ENCODE measurements at places on chromosomes 2 and 18.

DNA sequence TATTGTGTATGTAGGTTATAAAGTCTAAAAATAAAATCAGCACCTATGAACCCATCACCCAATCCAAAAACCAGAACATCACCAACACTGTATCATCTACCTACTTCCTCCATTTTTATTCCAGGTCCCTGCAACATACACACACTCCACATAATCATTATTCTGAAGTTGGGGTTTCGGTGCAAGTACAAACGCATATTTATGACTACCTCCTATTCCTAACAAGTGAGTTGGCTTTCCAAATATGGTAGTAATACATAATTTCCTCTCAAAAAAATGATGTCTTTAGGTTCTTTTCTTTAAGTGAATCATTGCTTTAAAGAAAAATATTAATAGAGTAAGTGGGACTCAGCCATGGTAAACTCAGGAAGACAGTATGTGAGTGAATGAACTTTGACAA is 3.3 kb downstream of the ACVR1 start:
- no peak for DNase-seq

DNA sequence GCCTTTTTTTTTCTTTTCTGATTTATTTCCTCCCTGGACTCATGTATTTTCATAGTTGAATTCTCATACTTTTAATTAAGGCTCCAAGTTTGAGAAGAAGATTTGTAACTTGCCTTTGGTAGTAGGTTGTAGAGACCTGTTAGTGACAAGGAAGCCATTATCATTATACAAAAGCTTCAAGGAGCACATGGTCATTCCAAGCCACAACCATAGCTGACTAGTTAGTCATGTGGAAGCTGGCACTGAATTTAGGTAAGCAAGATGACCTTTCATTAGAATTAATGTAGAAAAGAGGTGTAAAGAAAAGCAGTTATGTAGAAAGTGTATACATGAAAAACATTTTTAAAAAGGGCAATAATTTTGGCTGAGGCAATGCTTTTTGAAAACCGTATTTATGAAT is 89.7 kb downstream of the LRP1B start:
- no peak for DNase-seq

DNA sequence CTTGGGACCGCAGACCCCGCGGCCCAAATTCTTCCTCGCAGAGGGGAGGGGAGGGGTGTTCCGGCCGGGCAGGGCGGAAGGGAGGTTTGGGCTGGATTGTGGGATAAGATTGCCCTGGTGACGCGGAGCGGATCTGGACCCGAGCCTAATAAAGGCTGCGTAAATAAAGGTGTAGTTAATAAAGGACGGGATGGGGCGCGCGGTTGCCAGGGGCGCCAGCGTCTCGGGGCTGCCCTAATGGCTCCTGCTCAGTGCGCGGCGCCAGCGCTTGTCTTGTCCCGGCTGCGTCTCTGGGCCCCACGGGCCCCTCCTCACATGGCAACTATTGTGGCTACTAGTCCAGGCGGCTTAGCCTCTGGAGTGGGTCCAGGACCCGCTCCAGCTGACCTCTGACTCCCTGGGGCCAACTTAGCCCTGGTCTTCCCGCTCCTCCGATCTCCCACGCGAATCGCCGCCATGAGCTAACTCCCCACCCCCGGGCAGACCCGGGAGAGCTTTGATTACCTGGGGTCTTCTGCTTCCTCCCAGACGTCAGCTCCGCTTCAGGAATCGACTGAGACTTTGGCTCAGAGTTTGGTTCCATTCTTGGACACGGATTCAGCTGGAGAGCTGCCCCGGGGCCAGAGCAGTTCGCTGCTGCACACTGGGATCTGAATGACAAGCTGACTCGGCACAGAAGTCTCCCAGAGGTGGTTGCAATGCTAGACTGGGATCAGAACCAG is 36.5 kb downstream of the SLC25A52 start:
- no peak for DNase-seq

GRCh38 chr2:34848132-34848531 is 1249.0 kb upstream of the FAM98A start:
- no peak for DNase-seq

GRCh38 chr2:64534363-64534762 is 10.2 kb downstream of the AFTPH start:
- DNase-seq = no peak

DNA sequence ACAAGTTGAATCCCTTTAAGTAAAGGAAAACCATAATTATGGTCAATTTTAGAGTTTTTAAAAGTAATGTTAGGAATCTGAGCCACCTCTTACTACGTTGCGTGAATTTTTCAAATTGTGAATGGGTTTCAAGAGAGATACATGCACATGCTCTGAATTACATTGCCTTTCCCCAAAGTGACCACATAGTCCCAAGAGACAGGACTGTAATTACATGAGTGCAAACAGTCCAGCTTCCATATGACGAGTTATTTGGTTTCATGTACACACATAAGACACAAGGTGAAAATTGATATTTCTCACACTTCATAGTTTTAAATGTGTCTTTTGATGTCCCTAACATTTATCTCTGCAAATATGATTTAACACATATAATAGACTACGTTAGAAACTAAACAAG is 850.8 kb downstream of the LRP1B start:
- no peak for DNase-seq

DNA sequence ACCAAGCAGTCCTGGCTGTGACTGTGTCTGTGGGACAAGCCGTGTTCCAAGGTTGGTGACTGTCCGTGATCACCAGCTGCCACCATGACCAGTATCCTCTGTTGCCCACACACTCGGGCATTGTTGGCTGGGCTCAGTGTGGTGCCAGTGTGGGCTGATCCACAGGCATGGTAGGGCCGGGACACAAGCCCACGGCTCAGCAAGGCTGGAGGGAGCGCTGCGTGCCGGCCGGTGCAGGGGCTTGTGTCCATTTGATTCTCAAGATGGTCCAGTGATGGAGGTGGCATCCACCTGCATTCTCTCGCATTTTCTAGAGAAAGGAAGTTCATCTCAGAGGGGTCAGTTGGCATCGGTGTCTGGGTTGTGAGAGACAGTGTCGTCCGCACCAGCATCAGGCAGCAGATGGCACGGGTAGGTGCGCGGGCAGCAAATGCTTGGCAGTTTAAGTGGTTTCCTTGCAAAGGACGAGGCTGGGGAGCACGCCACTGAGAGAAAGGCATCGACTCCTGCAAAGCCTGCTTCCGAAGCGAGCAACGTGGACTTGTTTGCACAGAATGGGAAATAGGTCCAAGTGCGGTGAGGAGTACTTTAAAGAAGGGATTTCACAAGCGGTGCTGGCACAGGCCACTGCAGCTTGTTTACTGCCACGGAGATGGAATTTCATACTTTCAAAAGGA is 20.9 kb downstream of the TWIST2 start:
- DNase-seq = no peak

GRCh38 chr2:176164201-176164600 is 7.1 kb downstream of the HOXD3 start:
- DNase-seq = no peak

GRCh38 chr2:184004289-184004947 is 593.9 kb upstream of the ZNF804A start:
- DNase-seq = no peak

DNA sequence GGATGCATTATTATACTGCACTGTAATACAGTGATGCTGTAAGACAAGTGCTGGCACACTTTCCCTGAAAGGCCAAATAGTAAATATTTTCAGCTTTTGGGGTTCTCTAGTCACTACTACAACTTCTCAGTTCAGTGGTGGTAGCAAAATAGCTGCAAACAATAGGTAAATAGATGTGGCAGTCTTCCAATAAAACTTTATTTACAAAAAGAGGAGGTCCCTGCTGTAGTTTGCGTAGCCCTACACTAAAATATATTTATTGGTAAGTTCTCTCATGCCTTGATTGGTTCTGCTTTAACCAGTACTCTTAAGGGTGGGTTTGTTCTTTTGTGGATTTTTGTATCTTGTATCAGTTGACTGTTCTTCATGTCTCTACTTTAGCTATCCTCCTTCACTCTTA is 7.8 kb downstream of the GLS start:
- no peak for DNase-seq

- no peak for DNase-seq
Measured at GRCh38 chr2:43453179-43454170, 142.4 kb downstream of the THADA start.

- no peak for DNase-seq
Measured at GRCh38 chr2:171889333-171889732, 4.7 kb downstream of the SLC25A12 start.

DNA sequence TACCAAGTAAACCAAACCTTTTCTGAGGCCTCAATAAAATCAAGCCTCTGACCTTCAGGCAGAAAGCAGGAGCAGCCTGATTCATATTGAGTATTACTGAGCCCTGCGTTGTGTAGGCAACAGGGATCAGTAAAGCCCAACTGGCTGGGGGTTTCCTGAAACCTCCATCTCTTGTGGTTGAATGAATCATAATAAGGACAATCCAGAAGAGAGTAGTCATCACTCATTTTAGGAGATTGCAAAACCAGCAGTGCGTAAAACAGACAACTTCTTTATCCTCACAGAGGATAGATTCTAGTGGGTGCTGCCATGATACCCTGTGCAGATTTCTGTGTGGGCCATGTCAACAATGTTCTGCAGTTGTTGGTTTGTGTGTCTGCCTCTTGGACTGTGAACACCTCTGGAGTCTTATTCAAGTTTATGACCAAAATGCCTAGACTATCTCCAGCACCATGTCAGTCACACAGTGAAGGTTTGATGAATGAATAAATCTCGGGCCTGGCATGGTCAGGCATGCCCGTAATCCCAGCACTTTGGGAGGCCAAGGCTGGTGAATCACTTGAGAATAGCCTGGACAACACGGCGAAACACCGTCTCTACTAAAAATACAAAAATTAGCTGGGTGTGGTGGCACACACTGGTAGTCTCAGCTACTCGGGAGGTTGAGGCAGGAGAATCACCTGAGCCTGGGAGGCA is 51.8 kb upstream of the RAB27B start:
- no peak for DNase-seq

DNA sequence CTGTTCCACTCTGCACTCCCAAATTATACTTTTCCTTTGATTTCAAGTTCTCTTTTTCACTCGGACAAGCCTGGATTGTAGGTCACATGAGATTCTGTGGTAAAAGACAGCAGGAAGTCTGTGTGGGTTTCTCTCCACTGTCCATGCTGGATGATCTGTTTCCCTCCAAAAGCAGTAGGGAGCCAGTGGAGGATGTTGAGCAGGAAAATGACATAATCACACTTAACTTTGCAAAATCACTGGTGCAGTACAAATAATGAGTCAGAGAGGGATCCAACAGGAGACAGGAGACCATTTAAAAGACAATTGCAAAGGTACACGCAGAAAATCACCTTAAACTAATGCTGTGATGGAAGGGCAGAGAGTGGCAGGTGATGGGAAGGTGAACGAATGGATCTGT is 301.3 kb downstream of the ZNF407 start:
- DNase-seq = no peak

DNA sequence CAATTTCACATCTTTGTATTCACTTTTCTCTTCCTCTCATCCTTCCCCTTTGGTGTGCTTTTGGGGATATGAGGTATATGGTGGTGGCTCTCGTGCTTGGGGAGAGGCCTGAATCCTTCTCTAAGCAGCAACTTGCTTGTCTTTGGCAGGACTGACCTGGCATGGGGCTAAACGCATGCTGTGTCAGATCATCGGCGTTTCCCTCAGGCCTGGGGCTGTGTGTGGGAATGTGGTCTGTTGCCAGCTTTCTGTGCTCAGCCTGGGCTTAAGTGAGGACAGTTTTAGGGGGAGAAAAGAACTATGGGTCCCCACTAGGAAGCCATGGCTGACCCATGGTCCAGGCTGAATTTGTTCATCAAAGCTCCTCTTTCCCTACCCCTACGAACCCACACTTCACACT is 60.7 kb downstream of the TET3 start:
- no peak for DNase-seq

DNA sequence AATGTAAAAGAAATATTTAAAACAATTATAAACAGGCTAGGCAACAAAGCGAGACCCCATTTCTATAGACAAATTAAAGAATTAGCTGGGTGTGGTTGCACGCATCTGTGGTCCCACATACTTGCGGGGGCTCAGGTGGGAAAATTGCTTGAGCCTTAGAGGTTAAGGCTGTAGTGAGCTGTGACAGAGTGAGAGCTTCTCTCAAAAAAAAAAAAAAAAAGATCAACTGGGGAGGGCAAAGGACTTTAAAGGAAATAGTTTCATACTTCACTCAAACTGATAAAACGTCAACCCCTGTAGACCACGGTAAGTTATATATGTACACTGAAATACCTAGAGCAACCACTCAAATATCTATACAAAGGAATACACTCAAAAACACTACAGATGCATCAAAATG is 37.5 kb downstream of the MGAT4A start:
- no peak for DNase-seq

DNA sequence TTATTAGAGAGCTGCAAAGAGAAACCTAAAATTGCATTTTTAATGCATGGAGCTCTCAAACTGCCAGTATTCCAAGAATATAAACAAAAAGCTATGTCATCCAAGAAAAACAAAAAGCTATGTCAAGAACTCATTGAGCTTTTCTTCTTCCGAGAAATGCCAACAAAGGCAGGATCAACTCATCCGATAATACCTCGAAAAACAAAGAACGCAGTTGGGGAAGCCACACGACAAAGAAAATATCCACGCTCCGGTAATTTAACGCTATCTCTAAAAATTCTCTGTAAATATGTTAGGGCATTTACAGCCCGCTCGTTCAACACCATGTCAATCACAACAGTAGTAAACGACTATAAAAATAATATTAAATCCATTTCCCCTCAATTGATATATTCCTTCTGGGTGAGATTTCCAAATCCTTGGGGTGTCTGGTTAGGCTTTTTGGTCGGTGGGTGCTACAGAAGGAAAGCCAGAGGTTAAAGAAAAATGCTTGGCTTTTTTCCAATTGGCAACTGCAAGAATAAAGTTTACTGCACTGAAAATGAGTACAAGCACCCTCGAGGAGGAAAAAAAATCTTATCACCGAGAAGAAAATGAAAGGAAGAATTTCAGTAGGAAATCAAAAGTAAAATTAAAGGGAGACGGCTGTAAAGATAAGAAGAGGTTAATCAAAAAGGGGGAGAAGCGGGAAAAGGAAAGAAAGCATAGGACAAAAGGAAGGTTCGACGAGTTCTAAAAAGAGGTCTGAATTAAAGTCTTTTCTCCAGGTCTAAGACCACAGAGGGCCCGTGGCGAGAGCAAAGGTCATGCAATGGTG is 856 bp downstream of the TIA1 start:
- DNase-seq = peak; percentile 52

DNA sequence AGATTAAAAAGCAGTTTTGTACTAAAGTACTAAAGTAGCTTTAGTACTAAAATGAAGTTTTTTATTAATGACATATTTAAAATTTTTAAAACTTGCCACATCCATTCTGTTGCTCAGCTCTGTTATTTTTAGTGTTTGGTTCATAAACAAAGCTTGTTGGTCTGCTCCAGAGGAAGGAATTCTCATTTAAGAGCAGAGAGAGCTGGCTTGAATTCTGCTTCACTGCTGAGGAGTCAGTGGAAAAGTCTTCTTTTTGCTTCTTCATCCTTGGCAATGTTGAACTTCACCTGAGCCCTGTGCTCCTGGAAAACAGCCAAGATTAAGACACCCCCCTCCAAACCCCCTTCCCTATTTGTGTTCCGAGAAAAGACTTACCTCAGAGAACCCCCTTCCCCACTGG is 40.6 kb downstream of the TMEM87B start:
- DNase-seq = no peak

GRCh38 chr2:208669394-208669793 is 262.8 kb downstream of the PTH2R start:
- no peak for DNase-seq
